ENCODE measurements at places on chromosomes 6 and 20.
A peak's percentile ranks its signal among the peaks of the same experiment; 100 is the strongest.

GRCh38 chr20:56412473-56412790 is 372 bp downstream of the CASS4 start:
- no peak for DNase-seq

- no peak for DNase-seq
Measured at GRCh38 chr6:48110436-48111142, 408 bp downstream of the PTCHD4 start.

DNA sequence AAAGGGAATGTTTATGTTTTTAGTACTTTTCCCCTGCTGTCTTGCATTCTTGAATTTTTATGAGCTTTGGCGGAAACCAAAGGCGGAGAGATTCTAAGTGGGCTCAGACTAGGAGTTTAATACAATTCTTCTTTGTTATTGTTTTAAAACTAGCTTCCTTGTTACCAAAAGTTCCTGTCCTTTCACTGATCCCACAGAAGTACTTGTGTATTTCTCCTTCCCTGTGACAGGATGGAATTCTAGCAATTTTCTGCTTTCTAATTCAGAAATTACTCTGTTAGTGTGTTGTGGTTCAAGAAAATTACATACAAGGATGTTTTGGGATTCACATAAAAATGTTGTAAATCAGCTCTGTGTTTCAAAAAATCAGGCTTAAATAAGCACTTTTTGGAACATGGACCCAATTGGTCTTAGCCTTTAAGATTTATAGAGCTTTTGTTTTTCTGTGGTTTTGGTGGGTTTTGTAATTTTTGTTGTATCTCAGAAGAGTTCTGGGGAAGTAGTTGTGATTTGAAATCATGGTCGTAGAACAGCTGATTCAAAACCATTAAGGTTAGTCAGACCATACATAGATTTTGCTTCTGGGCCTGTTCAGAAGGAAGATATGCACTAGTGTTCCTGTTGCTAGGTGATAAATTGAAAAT is 17.6 kb upstream of the CTAGE9 start:
- no peak for DNase-seq

DNA sequence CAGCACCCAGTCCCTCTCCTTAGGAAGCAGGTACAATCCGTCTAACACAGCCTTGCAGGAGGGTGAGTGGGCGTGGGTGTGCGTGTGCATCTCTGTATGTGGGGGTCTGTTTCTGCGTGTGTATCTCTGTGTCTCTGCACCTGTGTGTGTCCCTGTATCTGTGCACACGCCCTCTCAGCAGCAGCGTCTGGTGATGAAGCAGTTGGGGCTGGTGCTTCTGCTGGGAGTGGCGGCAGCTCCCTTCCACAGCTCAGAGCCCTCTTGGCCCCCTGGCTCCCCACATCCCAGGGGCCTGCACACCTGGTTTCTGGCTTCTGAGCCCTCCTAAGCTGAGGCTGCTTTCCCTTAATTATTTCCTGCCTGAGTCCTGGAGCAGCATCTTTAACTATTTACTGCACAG is 49.5 kb upstream of the CCDC167 start:
- no peak for DNase-seq

- peak; percentile 4 for DNase-seq
Measured at GRCh38 chr6:117206944-117207687, 58.2 kb upstream of the VGLL2 start.
